Right ventricle myocardium superior (tissue), 1 donor: ENCODE measurements at places on chromosomes 1 and 21. TPM values are rescaled to one million over a fixed set of nuclear protein-coding genes. Genes with fewer than 3 reads are reported as not detected.

SSX2IP gene
- 10.0 TPM for total RNA-seq

HOOK1 gene
- 6.3 TPM for total RNA-seq

CHD5 gene
- total RNA-seq, result not detected

HMCN1 gene
- 5.7 TPM for total RNA-seq
